ENCODE measurements at places on chromosomes 16 and 17. TPM values are rescaled to one million over a fixed set of nuclear protein-coding genes. Genes with fewer than 3 reads are reported as not detected.

NXPH3 gene
- total RNA-seq, result 0.93 TPM

NPIPB2 gene
- total RNA-seq, result 15.3 TPM

DNA sequence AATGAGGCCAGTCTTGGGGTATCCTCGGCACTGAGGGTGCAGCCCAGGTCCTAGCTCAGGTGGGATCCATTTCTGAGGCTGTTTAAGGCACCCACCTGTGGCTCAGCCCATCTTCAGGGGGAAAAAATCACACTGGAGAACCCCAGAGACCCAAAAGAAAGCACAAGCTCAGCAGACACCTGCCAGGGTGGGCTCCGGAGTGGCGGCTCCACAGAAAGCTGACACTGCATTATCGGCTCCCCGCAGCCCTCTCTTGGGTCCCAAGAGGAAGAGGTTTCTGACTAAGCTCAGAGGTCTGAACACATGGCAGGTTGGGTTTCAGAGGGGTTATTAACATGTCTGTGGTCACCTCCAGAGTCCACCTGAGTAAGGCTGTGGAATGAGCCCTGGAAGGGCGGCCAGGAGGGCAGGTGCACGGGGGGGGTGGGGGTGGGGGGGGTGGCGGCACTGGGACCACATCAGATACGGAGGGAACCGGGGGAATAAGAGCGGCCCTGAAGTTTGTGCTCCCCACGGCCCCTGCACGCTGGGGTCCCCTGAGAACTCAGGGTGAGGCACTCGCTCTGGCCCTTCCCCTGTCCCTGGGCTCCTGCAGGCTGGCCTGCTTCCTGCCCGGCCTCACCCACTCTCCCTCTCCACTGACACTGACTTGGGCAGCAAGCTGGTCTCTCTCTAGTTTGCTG lies 79.5 kb downstream of the TIMM22 start:
- DNase-seq, result peak; percentile 15

GPR179 gene
- 0.09 TPM for total RNA-seq

ARHGAP44 gene
- 52.0 TPM for total RNA-seq

GRCh38 chr17:1264196-1264595 lies 6.0 kb upstream of the BHLHA9 start:
- no peak for DNase-seq

GRCh38 chr16:28255838-28256237 lies 36.5 kb upstream of the SBK1 start:
- DNase-seq, result no peak

DNA sequence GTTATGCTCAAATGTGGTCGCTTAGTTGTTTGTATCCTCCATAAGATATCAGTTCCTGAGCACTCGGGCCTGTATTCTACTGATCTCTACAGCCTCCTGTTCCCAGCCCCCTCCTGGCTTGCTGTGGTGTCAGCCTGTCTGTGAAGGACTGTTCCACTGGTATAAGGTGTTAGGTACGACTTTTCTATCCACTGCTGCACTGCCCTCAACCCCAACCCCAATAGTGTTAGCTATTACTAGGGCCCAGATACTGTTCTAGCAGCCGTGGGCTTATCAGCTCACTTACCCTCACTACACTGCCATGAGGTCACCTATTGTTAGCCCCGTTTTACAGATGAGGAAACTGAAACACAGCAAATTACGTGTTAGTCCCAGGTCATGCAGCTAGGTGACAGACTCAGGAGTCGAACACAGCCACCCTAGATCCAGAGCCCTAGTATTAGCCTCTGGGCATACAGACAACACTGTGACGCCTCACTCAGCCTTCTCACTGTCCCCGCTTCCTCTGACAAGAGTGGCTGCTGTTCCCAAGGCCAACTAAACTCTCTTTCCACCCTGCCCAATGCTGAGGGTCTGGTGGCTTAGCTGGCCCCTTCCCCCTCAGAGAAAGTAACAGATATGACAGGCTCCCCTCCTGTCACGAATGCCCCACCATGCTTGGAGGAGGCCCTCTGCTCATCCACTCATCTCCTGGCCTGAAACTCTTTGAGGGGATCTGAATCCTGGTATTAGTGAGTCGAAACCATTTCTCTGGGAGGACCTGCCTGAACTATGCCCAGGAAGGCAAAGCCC lies 25.6 kb upstream of the ZNF652 start:
- no peak for DNase-seq

DNA sequence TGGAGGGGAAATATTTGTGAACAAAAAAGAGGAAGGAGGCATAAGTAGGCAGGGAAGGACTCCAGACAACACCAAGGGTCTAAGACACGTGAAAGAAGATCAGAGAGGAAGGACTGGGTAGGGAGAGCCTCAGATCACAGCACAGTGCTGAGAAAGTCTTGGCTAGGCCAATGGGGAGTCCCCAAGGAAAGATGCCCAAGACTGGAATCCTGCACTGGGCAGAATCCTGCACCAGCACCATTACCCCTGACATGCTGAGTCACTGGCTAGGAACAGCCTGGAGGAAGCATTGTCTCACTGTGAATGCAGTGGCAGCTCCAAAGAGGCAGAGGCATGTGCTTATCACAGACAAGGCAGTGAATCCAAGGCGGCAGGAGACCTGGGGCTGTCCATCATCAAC lies 19.2 kb downstream of the CLEC19A start:
- DNase-seq, result no peak

GRCh38 chr16:27568077-27568476 lies 18.1 kb downstream of the KATNIP start:
- no peak for DNase-seq

TBC1D3H gene
- not detected for total RNA-seq

DNA sequence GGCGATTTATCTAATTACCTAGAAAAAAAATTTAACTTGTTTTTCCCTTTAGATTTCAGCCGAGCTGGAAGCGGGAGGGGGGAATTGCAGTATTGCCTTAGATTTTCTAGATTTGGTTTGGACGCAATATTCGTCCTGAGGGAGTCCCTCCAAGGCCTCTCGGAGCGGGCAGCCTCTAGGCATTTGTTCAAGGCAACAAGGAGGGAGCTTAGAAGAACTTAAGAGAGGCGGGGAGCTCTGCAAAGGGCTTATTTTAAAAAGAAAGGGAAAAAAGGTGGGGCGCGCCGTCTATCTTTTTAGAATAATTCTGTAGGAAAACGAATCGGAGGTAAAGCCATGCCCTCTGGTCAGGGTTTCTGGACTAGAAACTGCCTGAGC lies 407 bp upstream of the TMEM94 start:
- DNase-seq, result no peak

DNA sequence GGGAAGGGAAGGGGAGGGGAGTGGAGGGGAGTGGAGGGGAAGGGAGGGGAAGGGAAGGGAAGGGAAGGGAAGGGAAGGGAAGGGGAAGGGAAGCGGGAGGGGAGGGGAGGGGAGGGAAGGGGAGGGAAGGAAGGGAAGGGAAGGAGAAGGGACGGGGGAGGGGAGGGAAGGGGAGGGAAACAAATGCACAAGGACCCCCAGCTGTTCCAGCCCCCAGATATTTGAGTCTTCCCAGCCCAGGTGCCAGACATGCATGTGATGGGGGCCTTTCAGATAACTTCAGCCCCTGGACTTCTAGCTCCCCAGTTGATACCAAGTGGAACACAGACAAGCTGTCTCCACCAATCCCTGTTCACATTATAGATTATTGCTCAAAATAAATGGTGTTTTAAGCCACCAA lies 14.7 kb upstream of the KDM8 start:
- DNase-seq, result no peak

GRCh38 chr17:50954641-50955121 lies 88.5 kb upstream of the TOB1 start:
- DNase-seq, result no peak

CCL4L2 gene
- total RNA-seq, result 2.9 TPM

- no peak for DNase-seq
Observed at GRCh38 chr16:10880594-10881452, 3.8 kb downstream of the CIITA start.

KIAA0753 gene
- 18.6 TPM for total RNA-seq

GRCh38 chr17:42059815-42060214 lies 9.4 kb upstream of the C17orf113 start:
- no peak for DNase-seq

DNA sequence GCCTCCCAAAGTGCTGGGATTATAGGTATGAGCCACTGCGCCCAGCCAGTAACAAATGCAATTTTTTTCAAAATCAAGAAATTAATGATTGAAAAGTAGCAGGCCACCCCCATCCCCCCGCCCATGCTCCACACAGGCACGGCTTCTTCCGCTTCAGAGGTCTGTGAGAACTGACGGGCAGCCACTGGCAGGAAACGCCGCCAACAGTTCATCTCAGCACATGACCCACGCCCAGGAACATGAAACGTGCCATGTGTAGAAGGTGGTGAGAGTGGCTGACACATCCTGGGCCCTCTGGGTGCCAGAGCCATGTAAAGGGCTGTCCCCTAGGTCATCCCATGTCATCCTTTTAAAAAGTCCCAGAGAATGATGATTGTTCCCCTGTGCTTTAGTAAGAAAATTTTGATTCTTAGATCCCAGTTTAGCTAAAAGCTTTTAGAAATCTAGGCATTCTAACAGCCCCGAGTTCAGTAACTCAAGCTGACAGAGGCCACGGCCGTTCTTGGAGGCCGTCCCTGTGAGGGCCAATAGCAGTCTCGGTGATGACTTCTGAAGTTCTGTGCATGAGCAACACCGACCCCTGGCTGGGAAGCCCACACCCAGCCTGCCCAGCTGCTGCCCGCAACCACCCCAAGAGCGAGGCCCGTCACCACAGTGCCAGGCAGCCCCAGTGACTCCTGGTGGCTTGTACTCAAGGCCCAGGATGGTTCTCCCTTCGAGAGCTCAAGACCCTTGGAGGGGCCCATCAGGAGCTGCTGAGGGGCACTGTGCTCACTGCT lies 52.1 kb downstream of the KLHDC4 start:
- no peak for DNase-seq

DNA sequence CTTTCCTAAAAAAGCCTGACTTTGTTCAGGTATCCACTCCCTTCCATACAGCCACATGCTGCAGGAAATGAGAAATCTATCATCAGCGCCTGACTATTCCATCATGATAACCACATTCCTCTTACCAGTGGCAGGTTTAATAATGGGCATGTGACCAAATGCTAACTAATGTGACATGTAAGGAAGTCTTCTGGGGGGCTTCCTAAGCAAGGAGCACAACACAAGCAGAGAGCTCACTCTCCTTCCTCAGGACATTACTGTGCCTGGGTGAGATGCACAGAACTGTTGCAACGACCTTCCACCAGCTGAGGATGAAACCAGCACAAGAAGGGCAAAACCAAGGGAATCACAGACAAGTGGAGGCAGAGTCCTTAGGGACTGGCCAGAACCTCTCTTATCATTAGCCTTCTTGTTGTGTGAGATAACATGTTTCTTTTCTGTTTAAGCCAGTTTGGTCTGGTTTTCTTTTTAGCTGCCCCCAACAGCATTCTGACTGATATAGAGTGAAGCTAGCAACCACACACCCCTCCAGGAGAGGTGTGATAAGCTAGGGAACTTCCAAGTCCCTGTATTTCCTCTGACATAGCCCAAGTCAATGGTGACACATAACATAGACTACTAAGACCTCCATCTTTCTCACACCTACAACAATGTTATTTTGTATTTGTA lies 16.9 kb downstream of the MYO1D start:
- no peak for DNase-seq

TBC1D3B gene
- 8.0 TPM for total RNA-seq

GRCh38 chr17:76094046-76094445 lies 9.5 kb downstream of the EXOC7 start:
- DNase-seq, result no peak

GRCh38 chr16:50653633-50654519 lies 27.2 kb downstream of the SNX20 start:
- DNase-seq, result no peak

SHISA6 gene
- total RNA-seq, result 0.20 TPM

DNA sequence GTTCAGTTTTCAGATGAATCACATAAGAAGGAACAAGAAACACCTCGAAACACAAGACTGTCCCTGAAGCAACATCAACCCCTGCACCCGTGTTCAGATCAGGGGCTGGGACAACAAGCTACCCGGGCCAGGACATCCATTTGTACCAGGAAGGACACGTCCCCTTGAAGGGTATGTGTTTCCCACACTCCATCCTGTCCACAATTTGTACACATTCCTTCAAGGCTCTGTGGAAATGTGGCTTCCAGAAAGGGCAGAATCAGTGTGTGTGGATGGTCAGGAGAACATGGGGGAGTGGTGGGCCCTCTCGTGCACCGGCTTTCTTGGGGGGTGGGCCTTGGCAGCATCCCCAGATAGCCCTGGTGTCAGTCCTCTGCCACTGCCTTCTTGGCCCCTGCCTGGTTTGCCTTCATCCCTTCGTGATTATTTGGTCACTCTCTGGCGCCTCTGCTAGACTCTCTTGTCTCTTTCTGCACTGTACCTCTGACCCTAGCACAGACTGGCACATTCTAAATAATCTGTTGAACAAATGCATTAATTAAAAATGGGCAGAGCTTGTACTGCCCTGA lies 10.3 kb downstream of the KIFC3 start:
- DNase-seq, result no peak

LRRC46 gene
- total RNA-seq, result not detected

DNA sequence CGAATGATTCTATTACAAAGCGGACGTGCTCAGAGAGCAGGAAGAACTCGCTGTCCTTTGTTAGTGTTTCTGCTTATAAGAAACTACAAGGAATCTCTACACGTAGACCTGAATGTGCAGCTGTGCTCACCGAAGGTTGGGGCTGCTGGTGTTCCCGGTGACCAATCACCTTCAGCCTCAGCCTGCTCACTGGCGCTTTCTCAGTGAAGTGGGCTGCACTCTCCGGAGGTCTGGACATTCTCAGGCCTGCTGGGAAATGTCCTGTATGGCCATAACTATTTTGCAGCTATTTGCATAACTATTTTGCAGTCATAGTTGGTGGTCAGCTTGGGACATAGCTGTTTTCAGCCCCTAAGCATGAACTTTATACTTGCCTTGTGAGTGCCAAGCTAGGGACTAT lies 9.7 kb upstream of the CIAO3 start:
- DNase-seq, result no peak

GRCh38 chr17:73943416-73944110 lies 259.9 kb upstream of the RPL38 start:
- DNase-seq, result no peak

DNA sequence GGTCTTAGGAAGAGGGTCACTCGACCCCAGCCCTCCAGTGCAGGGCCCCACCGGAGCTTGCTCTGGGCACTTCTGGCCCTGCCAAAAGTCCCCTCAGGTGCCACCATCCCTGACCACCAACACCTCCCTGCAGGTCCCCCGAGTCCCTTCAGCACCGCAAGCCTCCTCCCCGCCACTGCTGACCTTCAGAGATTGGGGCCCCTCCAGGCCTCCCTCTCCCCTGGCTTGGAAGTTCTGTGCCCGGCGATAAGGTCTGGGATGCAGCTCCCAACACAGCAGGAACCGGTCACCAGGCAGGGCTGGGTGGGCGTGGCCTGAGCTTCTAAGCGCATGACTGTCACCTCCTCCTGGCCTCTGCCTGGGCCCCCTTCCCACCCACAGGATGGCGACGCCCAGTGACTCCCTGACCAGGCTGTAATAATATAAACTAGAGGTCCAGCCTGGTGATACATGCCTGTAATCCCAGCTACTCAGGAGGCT lies 11.2 kb downstream of the PIEZO1 start:
- DNase-seq, result no peak

DNA sequence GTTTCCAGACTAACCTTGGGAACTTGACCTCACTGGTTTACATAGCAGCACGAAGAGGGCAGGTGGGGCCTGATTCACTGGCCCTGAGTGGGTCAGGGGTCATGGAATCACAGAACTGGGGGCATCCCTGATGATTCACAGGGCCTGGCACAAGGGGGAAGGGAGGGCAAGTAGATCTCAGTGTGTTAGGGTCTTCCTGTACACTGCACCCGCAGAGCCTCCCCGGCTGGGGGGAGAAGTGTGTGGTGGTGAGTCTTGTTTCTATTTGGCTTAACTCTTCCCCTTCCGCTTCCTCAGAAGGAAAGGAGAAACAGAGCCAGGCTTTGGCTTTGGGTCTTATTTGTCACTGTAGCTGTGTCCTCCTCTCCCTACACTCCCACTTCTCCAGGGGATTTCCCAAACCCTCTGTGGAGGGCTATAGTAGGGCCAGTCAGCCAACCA lies 3.7 kb downstream of the STARD3 start:
- DNase-seq, result no peak

PIRT gene
- total RNA-seq, result 1.1 TPM
